Kasumi-1 (cell line): ENCODE measurements at places on chromosomes 12 and 14.

GRCh38 chr14:82398256-82398655 is 864.6 kb upstream of the SEL1L start:
- DNase-seq = no peak

- DNase-seq = no peak
Observed at GRCh38 chr12:114982760-114983159, 298.8 kb upstream of the TBX3 start.

DNA sequence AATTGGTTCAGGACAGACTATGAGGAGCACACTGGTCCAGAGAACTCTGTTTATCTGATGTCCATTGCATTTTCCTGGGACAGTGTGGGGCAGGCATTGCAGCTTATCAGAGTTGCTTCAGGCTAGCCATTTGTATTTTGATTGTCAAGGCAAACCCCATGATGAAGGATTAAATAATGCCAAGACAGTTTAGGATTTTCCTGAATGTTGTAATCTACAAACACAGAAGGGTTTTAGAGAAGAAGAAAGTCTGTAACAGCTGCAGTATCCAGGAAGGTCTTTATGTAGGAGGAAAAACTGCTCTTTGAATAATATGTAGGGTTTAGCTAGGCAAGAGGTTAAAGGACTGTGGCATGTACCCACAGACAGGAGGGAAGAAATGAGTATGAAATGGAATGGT is 32.2 kb upstream of the UNC79 start:
- no peak for DNase-seq

DNA sequence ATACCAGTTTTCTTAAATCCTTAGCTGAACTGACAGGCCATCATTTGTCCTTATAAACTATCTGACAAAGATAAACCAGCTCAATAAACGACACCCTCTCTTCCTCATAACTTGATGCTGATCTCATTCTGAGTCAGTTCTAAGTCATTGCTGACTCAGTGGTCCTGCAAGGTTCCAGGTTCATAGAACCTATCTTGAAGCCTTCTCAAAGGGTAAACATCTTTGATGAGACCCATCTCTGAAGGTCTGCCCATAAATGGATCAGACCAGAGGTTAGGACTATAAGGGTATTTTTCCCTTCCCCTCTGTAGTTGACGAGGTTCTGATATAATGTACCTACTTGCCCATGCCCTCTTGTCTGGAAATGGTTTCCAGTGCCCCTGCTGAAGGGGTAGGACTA is 11.9 kb downstream of the NAA25 start:
- DNase-seq = no peak

GRCh38 chr12:12157424-12157823 is 86.7 kb downstream of the BCL2L14 start:
- DNase-seq = no peak

DNA sequence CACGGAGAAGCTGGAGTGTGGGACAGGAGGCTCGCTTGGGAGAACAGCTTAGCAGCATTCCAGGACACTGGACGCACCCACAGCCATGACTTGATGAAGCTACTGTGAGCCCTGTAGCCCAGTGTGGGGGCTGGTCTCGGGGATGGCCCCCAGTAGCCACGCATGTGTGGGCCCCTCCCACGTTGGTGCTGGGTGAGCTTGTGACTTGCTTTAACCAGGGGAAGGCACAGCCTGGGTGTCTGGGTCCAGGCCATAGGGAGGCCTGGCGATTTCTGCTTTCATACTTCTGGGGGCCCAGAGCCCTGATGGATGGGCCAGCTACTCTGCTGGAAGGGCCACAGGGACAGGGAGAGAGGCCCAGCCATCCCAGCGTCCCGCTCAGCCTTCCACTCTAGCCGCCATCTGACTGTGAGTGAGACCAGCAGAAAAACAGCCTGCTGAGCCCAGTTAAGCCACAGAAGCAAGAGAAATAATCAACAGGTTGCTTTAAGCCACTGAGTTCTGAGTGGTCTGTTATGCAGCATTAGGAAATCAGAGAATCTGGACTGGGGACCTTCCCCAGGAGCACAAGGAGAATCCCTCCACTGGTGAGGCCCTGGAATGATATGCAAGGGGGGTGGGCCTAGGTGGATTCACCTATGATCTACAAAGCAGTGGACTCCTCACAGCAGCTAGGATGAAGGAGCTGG is 16.1 kb downstream of the DIO3 start:
- no peak for DNase-seq

DNA sequence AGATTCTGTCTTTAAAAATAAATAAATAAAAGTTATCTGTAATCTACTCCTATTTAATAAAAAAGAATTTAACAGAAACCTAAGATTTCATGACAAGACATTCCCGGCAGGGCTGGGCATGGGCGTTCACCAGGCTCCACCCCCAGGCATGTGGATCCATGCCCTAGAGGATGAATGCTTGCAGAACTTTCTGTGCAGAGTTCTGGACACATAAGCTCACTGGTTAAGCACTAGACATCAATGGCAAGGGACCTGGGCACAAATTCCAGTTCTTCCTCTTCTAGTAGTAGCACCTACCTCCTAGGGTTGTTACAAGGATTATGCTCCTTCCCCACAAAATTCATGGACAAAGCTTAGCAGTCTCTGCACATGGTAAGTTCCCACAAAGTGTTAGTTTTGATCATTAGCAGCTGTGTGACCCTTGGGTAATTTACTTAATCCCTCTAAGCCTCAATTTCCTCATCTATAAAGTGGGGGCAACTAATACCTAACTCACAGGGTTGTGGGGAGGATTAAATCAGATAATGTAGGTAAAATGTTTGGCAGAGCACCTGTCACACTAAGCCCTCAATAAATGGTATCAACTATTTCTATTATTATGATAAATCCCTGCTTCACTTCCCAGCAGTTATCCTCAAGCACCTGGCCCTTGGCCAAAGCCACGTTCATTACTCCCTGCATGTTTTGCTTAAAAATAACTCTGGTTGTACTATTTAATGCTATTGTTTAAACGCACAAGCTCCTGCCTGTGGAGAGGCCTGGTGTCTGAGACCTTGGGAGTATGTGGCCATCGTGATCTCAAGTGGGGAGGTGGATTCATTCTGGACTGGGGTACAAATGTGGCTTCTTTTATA is 9.8 kb downstream of the GALNT6 start:
- no peak for DNase-seq

- peak; percentile 31 for DNase-seq
Observed at GRCh38 chr14:86654558-86655184, 1124.7 kb downstream of the FLRT2 start.

DNA sequence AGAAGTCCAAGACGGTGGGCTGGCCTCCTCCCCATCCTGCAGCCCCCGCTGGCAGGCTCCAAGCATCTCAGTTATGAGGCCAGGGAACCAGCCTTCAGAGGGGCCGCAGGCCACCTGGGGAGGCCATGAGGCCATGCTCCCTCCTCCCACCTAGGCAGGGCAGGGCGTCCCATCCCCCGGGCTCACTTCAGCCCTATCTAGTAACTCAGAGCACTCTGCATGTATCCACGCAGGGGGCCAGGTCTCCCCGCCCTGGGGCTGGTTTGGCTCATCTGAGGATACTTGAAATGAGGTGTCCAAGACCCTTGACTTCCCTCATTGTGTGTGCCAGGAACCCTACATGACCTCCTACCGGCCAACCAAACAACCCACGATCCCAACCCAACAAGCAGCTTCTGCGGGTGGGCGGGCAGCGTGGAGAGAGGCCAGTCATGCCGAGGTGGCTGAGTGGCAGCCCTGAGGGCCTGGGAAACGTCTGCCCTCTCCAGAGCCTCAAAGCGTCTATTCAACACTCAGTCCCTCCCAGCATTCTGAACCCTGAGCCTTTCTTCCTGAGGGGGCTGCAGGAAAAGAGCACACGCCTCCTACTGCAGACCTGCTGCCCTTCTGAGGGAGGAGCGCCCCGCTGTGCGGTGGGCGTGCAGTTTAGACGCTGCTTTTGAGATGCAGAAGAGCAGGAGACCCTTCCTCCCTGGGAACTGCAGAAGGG is 16.8 kb downstream of the ISCA2 start:
- DNase-seq = no peak

DNA sequence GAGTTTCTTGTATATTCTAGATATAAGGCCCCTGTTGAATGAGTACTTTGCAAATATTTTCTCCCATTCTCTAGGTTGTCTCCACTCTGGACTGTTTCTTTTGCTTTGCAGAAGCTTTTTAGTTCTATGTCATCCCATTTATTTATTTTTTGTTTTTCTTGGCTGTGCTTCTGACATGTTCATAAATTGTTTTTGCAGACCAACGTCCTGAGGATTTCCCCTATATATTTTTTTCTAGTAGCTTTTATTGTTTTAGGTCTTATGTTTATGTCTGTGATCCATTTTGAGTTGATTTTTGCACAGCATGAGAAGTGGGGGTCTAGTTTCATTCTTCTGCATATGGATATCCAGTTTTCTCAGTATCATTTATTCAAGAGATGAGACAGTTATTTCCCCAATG is 70.4 kb upstream of the BTG1 start:
- no peak for DNase-seq

DNA sequence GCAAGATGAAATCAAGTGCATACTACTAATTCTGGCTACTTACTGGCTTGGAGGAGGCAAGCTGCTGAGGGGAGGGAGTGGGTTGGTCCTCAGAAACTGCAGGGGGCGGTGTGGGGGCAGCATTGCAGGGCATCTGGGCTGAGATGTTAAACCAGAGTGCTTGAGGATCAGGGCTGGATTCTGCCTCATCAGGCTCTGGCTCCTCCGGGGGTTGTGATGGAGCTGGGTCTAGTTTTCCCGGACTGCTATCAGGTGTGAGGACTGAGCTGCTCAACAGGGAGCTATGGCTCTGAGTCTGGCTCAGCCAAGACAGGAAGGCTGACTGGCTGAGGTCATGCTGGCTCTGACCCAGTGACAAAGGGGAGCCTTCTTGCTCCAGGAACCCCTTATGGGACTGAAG is 28.6 kb downstream of the BAZ2A start:
- peak; percentile 29 for DNase-seq
